Activated CD4-positive, alpha-beta T cell treated with anti-CD3 and anti-CD28 coated beads for 36 hours (primary cell): ENCODE measurements at places on chromosomes 6 and 20. TPM values are rescaled to one million over a fixed set of nuclear protein-coding genes. Genes with fewer than 3 reads are reported as not detected.

The ZC3H12D gene
- total RNA-seq = 72.2 TPM

The MOCS1 gene
- total RNA-seq = 6.4 TPM

The CNBD2 gene
- 2.9 TPM for total RNA-seq

The PPP1R11 gene
- 47.8 TPM for total RNA-seq

The TBX18 gene
- total RNA-seq = not detected

The ZNF334 gene
- total RNA-seq = 4.9 TPM

The ELOVL4 gene
- total RNA-seq = 1.6 TPM

The CDH26 gene
- 0.88 TPM for total RNA-seq

The C6orf15 gene
- total RNA-seq = not detected

The SLC26A8 gene
- total RNA-seq = not detected

The RNF39 gene
- total RNA-seq = not detected

The TMEM200A gene
- 0.14 TPM for total RNA-seq

The SLC17A2 gene
- total RNA-seq = not detected

The ARMH2 gene
- total RNA-seq = not detected

The NFKBIE gene
- 19.9 TPM for total RNA-seq

The PAK5 gene
- not detected for total RNA-seq

The NOX3 gene
- total RNA-seq = not detected

The C4B gene
- total RNA-seq = 2.8 TPM

The PACSIN1 gene
- 0.14 TPM for total RNA-seq

The ZBP1 gene
- 1.4 TPM for total RNA-seq

The STMND1 gene
- not detected for total RNA-seq

The NTSR1 gene
- total RNA-seq = 0.14 TPM

The NKAPL gene
- total RNA-seq = 0.25 TPM

The LBP gene
- total RNA-seq = not detected

The EFCAB8 gene
- 0.40 TPM for total RNA-seq

The NRSN1 gene
- not detected for total RNA-seq

The LKAAEAR1 gene
- total RNA-seq = 0.46 TPM

The CAGE1 gene
- 0.07 TPM for total RNA-seq

The APCDD1L gene
- not detected for total RNA-seq

The ATP9A gene
- 2.2 TPM for total RNA-seq

The INSM1 gene
- total RNA-seq = 6.1 TPM

The RAMACL gene
- total RNA-seq = 0.30 TPM

The SOBP gene
- total RNA-seq = 0.23 TPM

The SRSF12 gene
- 0.27 TPM for total RNA-seq

The PLA2G7 gene
- total RNA-seq = not detected
